ENCODE measurements at places on chromosomes 4 and X. TPM values are rescaled to one million over a fixed set of nuclear protein-coding genes. Genes with fewer than 3 reads are reported as not detected.

CNGA1 gene
- total RNA-seq: 4.7 TPM

BMP3 gene
- total RNA-seq: 0.07 TPM

DNA sequence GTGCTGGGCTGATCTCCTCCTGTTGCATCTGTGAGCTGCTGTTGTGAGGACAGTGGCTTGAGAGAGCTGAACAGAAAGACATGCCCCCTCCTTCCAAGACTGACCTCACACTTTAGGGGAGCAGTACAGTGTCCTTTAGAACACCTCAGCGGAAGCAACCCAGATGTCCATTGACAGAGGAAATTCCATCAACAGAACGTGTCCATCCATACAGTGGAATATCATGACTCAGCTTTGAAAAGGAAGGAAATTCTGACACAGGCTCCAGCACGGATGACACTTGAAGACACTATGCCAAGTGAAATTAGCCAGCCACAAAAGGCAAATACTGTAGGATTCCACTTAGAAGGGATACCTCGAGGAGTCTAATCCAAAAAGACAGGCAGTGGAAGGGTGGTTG lies 103.5 kb downstream of the GPR143 start:
- H3K4me3 ChIP-seq: no peak overlapping the region
- DNase-seq: no peak
- peaks cover 26% of the 10 kb centered on the region for H3K36me3 ChIP-seq
- H3K27ac ChIP-seq: no peak overlapping the region
- no peaks in the 10 kb centered on the region for H3K4me1 ChIP-seq
- no peaks in the 10 kb centered on the region for H3K27me3 ChIP-seq

CDKL5 gene
- 16.3 TPM for total RNA-seq

COL25A1 gene
- 55.8 TPM for total RNA-seq

CCDC110 gene
- total RNA-seq: 1.0 TPM

DNA sequence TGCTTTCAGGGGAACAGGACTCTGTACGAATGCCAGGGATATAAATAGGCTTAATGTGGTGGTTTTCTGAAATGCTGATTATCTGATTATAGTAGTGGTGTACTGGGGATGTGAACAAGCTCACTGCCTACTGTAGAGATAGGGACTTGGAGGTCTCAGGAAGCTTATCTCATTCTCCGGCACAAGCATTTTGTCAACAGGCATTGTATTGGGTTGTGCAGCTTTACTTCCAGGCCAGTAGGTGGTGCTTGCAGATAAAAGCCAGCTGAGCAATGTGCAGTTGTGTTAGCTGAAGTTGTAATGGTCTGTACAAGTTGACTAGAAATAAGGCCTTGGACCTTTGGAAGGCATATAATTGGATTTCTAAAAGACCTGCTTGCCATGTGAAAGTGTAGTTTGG lies 49.5 kb upstream of the TMLHE start:
- H3K36me3 ChIP-seq: peaks cover 16% of the 10 kb centered on the region
- no peak overlapping the region for H3K4me3 ChIP-seq
- no peaks in the 10 kb centered on the region for H3K4me1 ChIP-seq

GRCh38 chr4:122658377-122658776 lies 37.5 kb upstream of the IL21 start:
- no peak overlapping the region for H3K4me3 ChIP-seq
- no peaks in the 10 kb centered on the region for H3K27me3 ChIP-seq
- peaks cover 6% of the 10 kb centered on the region for H3K4me1 ChIP-seq
- DNase-seq: no peak

- no peaks in the 10 kb centered on the region for H3K36me3 ChIP-seq
- DNase-seq: no peak
- H3K27me3 ChIP-seq: peaks cover 36% of the 10 kb centered on the region
- H3K4me1 ChIP-seq: no peaks in the 10 kb centered on the region
- no peak overlapping the region for H3K27ac ChIP-seq
- no peak overlapping the region for H3K4me3 ChIP-seq
These were observed 415.1 kb upstream of the MAD2L1 start for GRCh38 chr4:120481756-120482155.

DNA sequence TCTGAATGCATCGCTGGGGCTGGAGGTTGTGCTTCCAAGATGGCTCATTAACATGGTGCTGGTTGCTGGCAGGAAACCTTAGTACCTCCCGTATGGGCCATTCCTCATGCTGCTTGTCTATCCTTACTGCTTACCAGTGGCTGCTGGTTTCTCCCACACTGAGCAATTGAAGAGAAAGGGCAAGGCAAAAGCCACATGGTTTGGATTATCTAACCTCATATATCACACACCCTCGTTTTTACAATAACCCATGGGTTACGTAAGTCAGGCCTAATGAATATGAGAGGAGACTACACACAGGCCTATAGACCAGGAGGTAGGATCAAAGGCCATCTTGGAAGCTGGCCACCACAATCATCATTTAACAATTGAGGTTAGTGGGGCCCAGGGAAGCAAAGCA lies 141.8 kb upstream of the EDNRA start:
- H3K4me1 ChIP-seq: peaks cover 59% of the 10 kb centered on the region
- H3K4me3 ChIP-seq: no peak overlapping the region

DNA sequence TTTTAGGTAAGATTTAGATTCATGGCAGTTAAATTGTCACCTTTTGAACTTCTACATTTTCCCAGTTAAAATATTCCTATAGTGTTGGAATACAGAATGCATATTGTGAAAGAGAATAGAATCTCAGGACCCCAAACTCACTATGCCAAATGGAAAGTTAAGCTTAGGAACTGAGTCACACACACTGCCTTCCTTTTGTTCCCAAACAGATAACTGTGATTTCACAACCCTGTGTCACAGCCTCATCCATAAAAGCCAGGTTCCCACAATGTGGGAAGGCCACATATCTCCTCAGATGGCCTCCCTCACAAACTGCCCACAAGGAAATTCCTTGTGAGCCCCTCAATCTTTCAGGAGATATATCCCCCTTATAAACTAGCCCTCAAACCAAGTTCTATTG lies 94.7 kb upstream of the HPF1 start:
- DNase-seq: no peak
- H3K27me3 ChIP-seq: no peaks in the 10 kb centered on the region
- H3K4me3 ChIP-seq: no peak overlapping the region
- no peaks in the 10 kb centered on the region for H3K36me3 ChIP-seq
- no peak overlapping the region for H3K27ac ChIP-seq
- peaks cover 6% of the 10 kb centered on the region for H3K4me1 ChIP-seq

DNA sequence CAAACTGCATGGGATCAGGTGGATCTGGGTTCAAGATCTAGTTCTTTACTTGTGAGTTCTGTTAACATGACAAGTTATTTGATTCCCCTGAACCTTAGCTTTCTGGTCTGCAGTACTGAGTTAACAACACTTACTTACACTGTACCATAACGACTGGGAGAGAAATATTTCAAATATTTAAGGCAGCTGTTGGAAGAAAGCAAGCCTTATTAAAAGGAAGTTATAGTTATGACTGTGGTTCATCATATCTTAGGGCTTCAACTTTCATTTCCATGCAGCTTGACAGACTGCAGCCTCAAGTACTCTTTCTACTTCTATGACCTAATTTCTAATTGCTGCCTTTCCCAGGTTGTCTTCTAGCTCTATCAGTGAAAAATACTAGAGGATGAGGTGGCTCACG lies 40.0 kb upstream of the PDGFRA start:
- no peaks in the 10 kb centered on the region for H3K36me3 ChIP-seq
- no peak overlapping the region for H3K27ac ChIP-seq
- DNase-seq: no peak

KIF4A gene
- total RNA-seq: 12.2 TPM

DNA sequence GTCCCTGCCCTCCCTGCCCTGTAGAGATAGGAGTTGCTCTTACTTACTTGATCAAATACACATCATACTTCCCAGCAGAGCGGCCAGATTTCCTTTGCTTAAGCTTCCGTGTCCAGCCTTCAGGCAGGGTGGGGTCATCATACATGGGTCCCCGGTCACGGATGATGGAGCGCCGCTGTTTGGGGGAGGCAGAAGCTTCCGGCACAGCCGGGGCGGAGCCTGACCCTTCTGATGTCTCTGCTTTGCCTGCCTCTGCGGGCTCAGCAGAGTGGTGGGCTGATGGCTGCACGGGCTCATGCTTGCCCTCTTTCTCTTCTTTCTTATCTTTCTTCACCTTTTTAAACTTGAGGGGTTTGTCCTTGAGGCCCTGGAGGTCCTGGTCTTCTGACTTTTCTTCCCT lies 12.5 kb upstream of the IRAK1 start:
- no peak overlapping the region for H3K27ac ChIP-seq
- DNase-seq: no peak
- no peaks in the 10 kb centered on the region for H3K27me3 ChIP-seq

TRPC3 gene
- total RNA-seq: 0.34 TPM

DNA sequence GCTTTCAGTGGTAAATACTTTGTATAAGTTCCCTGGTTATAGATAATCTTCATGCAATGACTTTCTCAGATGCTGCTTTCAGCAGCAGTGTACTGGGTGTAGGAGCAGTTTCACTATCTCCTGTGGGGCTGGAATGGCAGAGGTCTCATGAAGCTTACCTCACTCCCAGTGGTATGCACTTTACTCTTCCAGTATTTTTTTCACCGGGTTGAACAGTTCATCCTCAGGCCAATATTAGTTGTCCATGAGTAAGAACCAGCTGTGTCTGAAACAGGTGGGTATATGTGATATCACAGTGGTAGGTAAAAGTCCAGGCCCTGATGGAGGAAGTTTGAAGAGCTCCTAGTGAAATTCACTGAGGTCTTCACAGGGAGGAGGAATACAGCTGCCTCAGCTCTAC lies 351.5 kb upstream of the EMCN start:
- no peak for DNase-seq
- H3K4me3 ChIP-seq: no peak overlapping the region
- H3K4me1 ChIP-seq: no peaks in the 10 kb centered on the region
- H3K36me3 ChIP-seq: no peaks in the 10 kb centered on the region

- H3K27me3 ChIP-seq: no peaks in the 10 kb centered on the region
- peaks cover 3% of the 10 kb centered on the region for H3K4me1 ChIP-seq
These were observed 52.4 kb upstream of the TSPAN5 start for GRCh38 chr4:98710831-98711230.

DNA sequence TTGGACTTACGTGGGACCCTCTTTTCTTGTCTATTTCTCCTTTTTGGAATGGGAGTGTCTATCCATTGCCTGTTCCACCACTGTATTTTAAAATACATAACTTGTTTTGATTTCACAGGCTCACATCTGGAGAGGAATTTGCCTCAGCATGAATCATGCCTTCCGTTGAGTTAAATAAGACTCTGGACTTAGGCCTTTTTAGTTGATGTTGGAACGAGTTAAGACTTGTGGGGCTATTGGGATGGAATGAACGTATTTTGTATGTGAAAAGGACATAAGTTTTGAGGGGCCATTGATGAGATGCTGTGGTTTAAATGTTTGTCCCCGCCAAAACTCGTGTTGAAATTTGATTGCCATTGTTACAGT lies 66.2 kb downstream of the BEX3 start:
- no peak for DNase-seq
- no peaks in the 10 kb centered on the region for H3K36me3 ChIP-seq
- H3K4me3 ChIP-seq: no peak overlapping the region
- H3K4me1 ChIP-seq: peaks cover 20% of the 10 kb centered on the region
- H3K27ac ChIP-seq: no peak overlapping the region

DNA sequence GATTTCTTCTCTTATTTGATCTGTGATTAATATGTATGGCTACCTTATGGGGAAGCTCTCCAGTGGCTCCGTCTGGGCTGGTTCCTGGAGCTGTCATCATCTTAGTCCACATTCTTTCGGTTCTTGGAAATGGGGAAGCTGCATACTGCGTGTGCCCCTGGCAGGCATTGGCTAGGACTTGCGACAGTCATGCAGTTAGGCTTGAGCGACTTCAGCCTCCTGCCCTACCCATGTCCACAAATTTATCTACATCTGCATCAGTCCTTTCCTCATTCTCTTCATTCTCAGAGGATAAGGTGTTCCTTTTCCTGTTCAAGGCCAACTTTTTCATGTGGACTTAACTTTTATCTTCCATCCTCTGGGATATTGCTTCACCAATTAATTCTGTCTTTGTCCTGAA lies 214.2 kb downstream of the RELL1 start:
- no peak overlapping the region for H3K4me3 ChIP-seq
- peaks cover 2% of the 10 kb centered on the region for H3K36me3 ChIP-seq
- DNase-seq: no peak
- H3K4me1 ChIP-seq: peaks cover 30% of the 10 kb centered on the region
- no peaks in the 10 kb centered on the region for H3K27me3 ChIP-seq
- H3K27ac ChIP-seq: peak overlapping the region; percentile 44

DNA sequence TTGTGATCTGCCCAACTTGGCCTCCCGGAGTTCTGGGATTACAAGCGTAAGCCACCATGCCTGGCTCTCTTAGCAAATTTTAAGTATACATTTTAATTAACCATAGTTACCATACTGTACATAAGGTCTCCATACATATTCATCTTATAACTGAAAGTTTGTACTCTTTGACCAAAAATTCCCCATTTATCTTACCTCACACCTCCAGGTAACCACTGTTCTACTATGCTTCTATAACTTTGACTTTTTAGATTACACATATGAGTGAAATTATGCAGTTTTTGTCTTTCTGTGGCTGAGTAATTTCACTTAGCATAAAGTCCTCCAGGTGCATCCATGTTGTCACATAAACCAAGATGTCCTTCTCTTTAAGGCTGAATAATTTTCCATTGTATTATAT lies 17.4 kb downstream of the C4orf51 start:
- H3K27me3 ChIP-seq: peaks cover 24% of the 10 kb centered on the region
- no peaks in the 10 kb centered on the region for H3K4me1 ChIP-seq
- H3K36me3 ChIP-seq: peaks cover 5% of the 10 kb centered on the region

DNA sequence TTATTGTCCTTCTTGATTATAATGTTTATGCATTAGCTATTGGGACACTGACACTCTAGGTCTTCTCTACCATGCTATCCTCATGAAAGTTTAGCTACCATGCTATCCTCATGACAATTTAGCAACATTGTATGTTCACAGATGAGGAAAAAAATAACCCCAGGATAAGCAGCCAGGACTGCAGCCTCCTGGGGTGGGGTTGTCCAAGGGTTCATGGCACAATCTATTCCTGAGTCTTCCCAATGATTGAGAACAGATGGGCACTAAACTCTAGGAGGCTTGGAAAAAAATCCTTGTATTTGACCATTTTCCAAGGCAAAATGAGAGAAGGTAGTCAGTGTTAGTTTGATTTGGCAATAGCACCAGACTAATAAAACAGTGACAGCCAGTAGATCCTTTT lies 619.8 kb upstream of the LCORL start:
- no peak overlapping the region for H3K4me3 ChIP-seq
- no peaks in the 10 kb centered on the region for H3K27me3 ChIP-seq
- H3K4me1 ChIP-seq: peaks cover 32% of the 10 kb centered on the region
- DNase-seq: no peak
- no peaks in the 10 kb centered on the region for H3K36me3 ChIP-seq
